ENCODE measurements at places on chromosomes 3 and 15.

GRCh38 chr3:76010252-76010651, 224.9 kb upstream of the ZNF717 start:
- no peak for DNase-seq

GRCh38 chr3:49869525-49870126, at the start of gene CAMKV:
Gene CAMKV (minus strand): TSS chr3:49869906. CDS start chr3:49862388, 7,518 bp downstream.
- DNase-seq, result peak; percentile 81

- no peak for DNase-seq
These were observed at the start of gene TLR9 for GRCh38 chr3:52225452-52226228. Gene TLR9 (minus strand): TSS chr3:52225645. CDS start chr3:52225529, 116 bp downstream.

DNA sequence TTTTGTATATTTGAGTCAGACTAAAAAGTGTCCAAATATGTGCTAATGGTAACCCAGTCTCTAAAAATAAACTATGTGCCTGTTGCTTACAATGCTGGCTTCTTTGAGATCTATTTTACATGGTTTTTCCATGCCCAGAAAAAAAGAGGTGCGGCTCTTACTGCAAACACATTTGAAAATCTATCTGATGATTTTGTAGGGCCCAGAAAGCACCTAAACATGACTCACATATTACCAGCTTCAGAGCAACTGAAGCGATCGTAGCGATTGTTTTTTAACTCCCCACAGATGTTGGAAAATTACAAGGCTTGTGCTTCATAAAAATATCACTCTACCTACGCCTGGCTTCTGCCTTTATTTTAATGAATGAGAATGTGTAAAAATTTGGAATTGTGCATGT, 53.5 kb downstream of the SUCNR1 start:
- no peak for DNase-seq

DNA sequence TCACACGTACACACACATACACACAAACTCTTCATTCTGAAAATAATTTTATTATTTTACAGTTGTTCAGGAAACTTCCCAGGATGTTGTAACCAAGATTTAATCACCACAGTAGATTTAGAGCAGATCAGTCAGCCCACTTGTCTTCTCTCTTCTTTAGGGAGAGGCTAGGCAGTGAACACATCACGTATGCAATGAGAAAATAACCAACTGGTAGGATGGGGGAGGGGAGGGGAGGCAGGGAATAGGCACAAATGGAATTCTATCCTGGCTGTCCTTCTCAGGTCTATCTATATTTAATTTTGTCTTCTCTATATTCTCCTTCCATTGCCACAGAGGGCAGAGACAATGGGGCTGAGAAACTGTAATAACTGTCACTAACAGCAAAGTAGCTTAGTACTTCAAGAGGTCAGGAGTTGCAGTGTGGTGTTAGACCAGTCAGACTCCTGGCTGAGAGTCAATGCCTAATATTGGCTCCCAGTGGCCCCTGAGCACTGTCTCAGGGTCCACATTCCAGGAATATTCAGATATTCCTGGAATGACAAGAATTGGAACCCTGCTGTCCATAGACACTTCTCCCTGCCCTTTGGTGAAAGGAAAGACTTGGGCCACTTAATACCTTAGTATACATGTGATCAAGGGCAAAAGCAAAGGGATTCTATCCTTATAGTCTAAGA, 2.6 kb upstream of the HCLS1 start:
- DNase-seq, result no peak

Data from glutamatergic neuron (in vitro differentiated cells).